ENCODE measurements at places on chromosomes 1 and 21.

DNA sequence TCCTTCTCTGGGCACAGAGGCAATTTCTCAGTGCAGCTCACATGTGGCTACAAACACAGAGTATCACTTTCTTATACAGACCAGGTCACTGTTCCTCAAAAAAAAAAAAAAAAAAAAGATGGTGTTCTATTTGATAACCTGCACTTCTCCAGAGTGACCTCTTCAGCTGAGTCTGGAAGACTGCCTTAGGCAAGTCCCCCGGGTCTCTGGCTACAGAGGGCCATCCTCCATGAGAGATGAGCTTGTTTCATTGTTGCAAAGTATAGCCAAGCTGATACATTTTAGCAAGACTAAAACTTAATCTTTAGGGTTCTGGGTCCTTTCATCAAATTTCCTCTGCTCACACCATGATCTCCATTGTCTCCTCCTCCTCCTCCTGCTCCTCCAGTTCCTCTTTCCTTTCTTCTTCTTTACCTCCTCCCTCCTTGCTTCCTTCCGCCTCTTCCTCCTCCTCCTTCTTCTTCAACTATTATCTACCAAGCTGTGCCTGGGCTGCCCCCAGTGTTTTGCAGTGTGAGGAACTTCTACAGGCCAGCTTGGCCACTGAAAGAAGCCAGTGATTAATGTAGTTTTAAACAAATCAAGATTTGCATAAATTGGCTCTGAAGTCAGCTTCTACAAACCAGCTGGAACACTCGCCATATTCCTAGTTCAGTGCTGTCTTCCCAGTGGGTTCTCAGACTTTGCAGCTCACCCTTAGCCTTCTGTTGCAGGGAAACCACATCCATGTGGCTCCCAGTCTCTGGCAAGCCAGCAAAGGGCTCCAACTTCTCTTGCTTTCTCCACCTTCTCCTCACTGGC, 139.4 kb downstream of the RUNX1 start:
- no peak for DNase-seq

DNA sequence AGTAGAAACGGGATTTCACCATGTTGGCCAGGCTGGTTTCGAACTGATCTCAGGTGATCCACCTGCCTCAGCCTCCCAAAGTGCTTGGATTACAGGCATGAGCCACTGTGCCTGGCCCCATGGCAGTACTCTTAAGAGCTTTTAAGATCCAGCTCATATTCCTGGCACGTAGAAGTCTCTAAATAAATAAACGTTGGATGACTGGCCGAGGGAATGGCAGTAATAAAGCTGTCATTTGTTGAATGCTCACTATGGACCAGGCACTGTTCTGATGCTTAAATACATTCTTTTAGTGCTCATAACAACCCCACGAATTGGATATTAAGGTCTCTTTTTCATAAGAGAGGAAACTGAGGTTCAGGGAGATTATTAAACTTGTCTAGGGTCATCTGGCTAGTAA, 20.9 kb downstream of the UBIAD1 start:
- no peak for DNase-seq

DNA sequence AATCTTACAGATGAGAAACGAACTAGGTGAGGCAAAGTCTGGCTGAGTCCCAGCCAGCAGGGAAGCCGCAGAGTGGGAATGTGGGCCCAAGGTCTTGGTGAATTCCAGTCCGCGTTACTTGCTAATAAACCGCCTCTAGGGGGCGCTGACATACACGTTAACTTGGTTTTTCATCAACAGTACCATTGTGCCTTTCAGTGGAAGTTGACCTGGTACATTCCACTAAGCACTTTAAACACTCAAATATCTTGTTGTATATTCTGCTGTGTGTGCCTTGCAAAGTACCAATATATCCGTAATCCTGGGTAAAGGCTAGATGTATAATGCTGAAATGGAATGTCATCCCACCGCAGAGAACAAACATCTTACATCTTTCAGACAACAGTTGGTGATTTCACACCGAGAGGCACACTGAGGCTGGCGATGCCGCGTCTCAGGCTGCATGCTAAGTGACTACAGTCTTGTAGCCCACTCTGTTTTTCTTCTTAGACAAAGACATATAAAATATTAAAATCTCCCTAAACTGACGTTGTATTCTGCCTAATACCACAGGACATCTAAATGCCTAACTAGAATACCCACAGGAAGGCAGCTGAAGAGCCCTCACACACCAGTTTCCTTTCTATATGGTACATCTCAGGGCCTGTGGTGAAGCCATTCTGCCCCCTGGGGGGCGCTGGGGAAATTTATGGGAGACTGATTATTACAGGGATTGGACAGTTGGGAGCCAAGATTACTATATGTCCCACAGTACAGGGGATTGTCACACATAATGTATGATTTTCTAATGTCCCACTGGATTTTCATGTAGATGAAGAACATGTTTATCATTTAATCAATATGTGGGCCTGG, 49.2 kb upstream of the C1orf198 start:
- DNase-seq, result no peak

GRCh38 chr1:8462371-8462892, 144.5 kb downstream of the SLC45A1 start:
- no peak for DNase-seq

DNA sequence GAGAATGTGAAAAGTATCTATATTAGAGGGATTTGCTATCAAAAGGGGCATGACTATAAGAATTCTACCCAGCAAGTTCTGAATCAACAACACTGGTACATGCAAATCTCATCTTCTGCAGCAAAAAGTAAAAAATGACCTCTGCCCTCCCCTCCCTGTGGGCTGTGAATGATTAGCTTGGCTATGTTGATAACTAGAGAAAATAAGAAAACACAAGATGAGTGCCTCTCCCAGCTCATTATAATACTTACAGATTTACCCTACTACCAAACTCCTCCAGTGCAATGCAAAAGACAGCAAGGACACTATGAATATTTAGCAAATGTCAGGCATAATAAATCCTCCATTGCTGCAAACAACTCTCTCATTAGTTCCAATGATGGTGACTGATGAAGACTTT, 102.4 kb downstream of the SLC45A1 start:
- DNase-seq, result no peak

GRCh38 chr1:101960142-101960541, 36.6 kb downstream of the OLFM3 start:
- no peak for DNase-seq

- no peak for DNase-seq
Measured at GRCh38 chr1:17207540-17207939, 2.6 kb downstream of the PADI1 start.

- no peak for DNase-seq
Measured at GRCh38 chr1:6025269-6026094, 20.2 kb upstream of the KCNAB2 start.

- no peak for DNase-seq
Measured at GRCh38 chr1:229648406-229648805, 22.4 kb downstream of the URB2 start.

DNA sequence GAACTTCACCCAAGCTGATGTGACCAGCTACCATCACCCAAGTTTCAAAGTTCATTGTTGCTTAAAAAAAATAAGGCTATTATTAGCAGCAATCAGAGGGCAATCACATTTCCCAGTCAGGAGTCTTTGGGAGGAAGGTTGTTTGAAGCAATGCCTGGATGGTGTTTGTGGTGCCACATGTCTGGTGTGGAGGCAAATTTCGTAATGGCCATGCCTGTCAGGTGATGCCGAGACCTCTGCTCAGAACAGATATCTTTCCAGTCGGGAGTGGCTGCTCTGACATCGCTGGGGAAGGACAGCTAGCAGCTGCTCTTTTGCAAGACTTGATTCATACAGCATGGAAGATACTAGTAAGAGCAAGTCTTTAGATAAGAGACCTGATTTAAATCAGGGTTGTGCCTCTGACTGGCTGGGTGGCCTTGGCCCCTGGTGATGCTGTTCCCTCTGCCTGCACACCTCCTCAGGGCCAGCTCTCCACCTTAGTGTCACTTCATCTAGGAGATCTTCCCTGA, 187.8 kb upstream of the JUN start:
- no peak for DNase-seq

DNA sequence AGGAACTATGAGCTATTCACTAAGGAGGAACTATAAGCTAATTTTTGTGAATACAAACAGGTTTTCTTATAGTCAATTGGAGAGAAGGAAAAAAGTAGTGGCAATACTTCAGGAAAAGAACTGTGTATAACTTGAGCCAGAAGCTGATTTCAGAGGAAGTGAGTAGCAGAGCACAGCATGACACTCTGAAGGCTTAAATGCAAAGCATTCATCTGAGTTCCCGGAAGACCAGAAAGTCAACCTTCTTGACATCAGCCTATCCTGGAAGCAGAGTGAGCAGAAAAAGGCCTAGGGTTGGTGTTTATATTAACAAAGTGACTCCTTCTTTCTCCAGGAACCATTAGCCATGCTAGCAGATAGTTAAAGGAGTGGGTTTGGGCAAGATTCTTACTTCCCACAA, 545.2 kb downstream of the MRPL39 start:
- DNase-seq, result no peak

DNA sequence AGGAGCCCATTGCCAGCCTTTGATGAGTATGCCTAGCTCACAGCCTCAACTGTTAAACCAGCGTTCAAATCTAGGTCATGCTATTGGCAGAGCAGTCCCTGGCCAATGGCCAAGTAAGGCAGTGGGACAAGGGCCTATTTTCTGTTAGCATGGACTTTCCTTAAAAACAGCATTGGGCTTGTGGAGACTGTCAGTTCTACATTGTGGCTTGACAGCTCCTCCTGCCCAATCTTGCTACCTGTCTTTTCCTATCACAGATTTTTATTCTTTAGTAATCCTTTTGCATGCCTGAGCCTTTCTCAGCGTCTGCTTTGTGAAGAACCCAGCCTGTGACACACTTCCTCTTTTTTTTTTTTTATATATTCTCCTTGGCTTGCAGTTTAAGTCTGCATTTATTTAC, 56.4 kb downstream of the DIP2A start:
- DNase-seq, result no peak

GRCh38 chr1:223363856-223364684, at the start of gene SUSD4:
Gene SUSD4, minus strand, starts transcription at chr1:223364176. Its CDS starts 751 bp downstream, at chr1:223363425.
- DNase-seq, result no peak

DNA sequence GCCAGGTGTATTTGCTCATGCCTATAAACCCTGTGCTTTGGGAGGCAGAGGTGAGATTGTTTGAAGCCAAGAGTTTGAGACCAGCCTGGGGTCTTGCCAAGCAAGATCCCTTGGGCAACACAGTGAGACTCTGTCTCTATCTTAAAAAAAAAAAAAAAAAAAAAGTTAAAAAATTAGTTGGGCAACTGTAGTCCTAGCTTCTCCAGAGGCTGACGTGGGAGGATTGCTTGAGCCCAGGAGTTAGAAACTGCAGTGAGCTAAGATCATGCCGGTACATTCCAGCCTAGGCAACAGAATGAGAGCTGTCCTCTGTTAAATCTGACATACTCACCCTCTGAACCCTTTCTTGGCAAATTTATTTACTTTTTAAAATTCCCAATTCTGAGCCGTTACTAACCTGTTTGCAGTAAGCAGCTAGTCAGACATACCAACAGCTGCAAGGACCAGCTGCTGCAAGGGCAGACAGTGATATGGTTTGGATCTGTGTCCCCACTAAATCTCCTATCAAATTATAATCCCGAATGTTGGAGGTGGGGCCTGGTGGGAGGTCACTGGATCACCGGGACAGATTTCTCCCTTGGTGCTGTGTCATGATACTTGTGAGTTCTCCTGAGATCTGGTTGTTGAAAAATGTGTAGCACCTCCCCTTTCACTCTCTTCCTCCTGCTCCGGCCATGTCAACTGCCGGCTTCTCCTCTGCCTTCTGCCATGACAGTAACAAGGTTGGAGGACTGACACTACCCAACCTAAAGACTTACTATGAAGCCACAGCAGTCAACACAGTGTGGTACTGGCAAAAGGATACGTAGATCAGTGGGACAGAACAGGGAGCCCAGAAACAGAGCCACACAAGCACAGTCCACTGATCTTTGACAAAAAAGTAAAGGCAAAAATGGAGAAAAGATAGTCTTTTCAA, 10.6 kb downstream of the PARP1 start:
- no peak for DNase-seq

DNA sequence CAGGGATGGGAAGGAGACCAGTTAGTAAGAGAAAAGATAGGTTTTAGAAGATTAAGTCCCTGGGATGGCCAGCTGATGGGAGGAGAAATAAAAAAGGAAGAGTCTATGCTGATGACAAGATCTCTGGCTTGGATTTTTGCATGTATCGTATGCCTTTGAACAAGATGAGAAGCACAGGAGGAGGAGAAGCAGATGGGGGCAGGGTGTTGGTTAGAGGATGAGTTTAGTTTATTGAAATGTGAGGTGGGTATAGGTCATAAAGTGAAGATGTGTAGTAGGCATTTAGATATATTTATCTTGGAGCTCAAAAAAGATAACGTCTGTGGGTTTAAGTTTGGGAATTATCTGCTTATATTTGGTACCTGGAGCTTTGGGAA, 1.4 kb downstream of the TIPRL start:
- DNase-seq, result no peak

- DNase-seq, result no peak
Measured at GRCh38 chr1:32250893-32251716, at the start of gene LCK. Gene LCK, plus strand, starts transcription at chr1:32251265. Its CDS starts 23,065 bp downstream, at chr1:32274330.

GRCh38 chr1:8396083-8396785, 78.3 kb downstream of the SLC45A1 start:
- no peak for DNase-seq

GRCh38 chr1:111921948-111922347, 67.5 kb downstream of the KCND3 start:
- DNase-seq, result no peak

DNA sequence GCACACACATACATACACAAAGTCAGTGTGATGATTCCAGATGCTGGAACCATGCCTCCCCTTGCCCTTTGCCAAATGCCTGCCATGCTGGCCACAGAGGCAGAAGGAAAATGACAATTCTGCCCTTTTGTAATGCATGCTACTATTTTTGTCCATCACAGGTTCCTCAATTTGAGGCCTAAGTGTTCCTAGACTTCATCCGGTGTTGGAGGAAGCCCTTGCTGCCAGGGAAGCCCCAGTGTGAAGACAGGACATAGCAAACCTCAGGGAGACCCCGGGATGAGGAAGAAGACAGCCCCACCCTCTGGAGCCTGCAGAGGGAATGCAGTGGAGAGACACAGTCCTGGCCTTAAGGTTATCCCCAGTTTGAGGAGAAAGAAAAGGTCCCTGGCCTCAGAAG, 14.4 kb downstream of the PRR9 start:
- DNase-seq, result no peak

- DNase-seq, result no peak
Measured at GRCh38 chr1:177355575-177355974, 184.8 kb downstream of the BRINP2 start.

GRCh38 chr1:197303463-197303862, 35.4 kb downstream of the CRB1 start:
- DNase-seq, result no peak

GRCh38 chr1:169874229-169874628, 19.5 kb downstream of the SCYL3 start:
- no peak for DNase-seq

DNA sequence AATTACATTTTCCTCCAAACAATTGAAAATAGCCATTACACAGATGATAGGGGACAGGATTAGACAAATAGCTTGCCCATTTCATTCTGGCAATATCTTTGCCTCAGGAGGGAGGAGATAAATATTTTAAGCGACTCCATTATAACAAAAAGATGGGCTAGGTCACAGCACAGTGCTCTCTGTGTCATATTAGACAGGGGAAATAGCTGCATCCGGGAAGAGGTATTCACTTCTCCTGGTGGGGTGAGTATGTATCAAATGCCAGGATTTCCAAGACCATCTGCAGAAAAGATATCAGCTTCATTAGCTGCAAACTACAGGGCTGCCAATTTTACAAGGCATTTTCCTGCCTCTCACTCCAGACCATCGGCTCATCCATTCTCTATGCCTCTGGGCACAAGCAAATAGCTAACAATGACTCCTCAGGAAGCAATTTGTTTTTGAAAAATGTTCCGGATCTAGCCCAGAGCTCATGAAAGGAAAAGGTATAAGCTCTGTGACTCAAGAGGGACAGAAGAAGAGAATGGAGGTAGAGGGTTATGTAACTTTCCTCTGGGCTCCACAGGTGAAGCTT, 41.9 kb upstream of the ANGPTL7 start:
- no peak for DNase-seq
